Dermis lymphatic vessel endothelial cell (primary cell): ENCODE measurements at places on chromosomes 12 and 14. TPM values are rescaled to one million over a fixed set of nuclear protein-coding genes. Genes with fewer than 3 reads are reported as not detected.

Gene CACNA2D4
- 0.43 and 0.60 TPM in 2 replicates for total RNA-seq

Gene MYO1H
- not detected in 2 replicates for total RNA-seq

Gene C12orf50
- total RNA-seq: not detected in 2 replicates

Gene LARP4
- 43.4 and 48.4 TPM in 2 replicates for total RNA-seq

Gene CD27
- total RNA-seq: not detected in 2 replicates

Gene PIWIL1
- total RNA-seq: not detected in 2 replicates

Gene MLEC
- total RNA-seq: 30.1 and 38.4 TPM in 2 replicates

Gene MIP
- total RNA-seq: 0.22 and 0.26 TPM in 2 replicates

Gene CLEC2A
- not detected in 2 replicates for total RNA-seq

Gene PAPLN
- total RNA-seq: 25.3 and 40.5 TPM in 2 replicates

Gene DNAH10
- total RNA-seq: under 0.01 and 0.17 TPM in 2 replicates

Gene AEBP2
- 23.5 and 39.6 TPM in 2 replicates for total RNA-seq
